ENCODE measurements at places on chromosomes 1 and 21.

GRCh38 chr1:46526691-46527291, 24.7 kb downstream of the KNCN start:
- DNase-seq = no peak

DNA sequence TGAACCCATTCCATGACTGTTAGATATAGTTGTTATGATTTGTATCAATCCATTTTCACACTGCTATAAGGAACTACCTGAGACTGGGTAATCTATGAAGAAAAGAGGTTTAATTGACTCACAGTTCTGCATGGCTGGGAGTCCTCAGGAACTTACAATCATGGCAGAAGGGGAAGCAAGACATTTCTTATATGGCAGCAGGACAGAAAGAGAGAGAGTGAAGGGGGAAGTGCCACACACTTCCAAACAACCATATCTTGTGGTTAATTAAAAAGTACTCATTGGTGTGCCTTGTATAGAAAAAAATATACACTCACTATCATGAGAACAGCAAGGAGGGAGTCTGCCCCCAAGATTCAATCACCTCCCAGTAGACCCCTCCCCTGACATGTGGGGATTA, 137.6 kb upstream of the NBPF11 start:
- no peak for DNase-seq

GRCh38 chr1:193069748-193070385, 10.5 kb downstream of the RO60 start:
- DNase-seq = no peak

DNA sequence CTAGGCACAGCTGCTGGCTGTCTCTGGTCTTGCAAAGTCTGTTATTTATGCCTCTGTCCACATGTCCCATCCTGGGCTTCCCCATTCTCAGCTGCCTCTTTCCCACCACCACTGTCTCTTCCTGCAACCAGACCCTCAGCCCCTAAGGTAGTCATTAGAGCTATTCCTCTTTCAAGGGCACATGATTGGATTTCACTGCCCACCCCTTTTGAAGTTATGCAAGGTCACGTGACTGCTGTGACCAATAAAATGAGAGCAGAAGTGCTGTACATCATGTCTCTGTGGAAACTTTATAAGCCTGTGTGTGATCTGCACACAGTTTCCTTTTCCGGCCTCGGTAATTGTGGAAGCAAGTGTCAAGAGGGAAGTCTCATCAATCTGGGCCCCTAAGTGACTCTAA, 136.6 kb upstream of the HMGB4 start:
- DNase-seq = no peak

- no peak for DNase-seq
These were observed 28.9 kb upstream of the LYPLAL1 start for GRCh38 chr1:219144658-219145315.

DNA sequence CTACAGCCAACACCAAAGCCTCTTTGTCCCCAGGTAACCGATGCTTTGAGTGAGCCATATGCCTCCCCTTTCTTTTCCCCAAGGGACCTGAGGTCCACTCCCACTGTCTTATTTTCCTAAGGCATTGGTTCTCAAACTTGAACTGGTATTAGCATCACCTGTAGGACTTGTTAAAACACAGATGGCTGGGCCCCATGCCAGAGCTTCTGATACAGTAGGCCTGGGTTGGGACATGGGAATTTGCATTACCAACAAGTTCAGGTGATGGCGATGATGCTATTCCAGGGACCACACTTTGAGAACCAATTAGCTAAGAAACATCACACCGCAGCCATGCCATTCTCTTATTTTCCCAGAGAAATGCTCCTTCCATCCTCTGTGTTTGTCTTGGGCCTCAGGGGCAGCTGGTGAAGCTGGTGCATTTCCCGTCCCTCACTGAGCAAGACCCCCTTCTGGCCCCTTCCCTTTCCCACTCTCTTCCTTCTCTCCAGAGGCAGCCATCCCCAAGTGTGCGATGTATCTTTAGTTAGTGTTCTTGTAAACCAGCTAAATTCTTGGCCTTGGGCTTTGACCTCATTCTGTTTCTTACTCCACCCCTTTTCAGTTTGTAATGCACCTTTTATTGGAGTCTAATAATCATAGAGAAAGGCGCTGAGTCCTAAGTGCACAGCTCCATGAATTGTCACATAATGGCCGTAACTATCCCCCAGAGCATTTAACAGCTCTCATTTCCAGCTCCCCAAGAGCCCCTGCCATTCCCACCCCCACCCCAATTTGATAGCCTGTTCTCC, 14.2 kb upstream of the TTC22 start:
- no peak for DNase-seq

- DNase-seq = no peak
These were observed 26.2 kb downstream of the KIF1B start for GRCh38 chr1:10236405-10237156.

- DNase-seq = no peak
These were observed 34.3 kb upstream of the RAP1GAP start for GRCh38 chr1:21703318-21703963.

DNA sequence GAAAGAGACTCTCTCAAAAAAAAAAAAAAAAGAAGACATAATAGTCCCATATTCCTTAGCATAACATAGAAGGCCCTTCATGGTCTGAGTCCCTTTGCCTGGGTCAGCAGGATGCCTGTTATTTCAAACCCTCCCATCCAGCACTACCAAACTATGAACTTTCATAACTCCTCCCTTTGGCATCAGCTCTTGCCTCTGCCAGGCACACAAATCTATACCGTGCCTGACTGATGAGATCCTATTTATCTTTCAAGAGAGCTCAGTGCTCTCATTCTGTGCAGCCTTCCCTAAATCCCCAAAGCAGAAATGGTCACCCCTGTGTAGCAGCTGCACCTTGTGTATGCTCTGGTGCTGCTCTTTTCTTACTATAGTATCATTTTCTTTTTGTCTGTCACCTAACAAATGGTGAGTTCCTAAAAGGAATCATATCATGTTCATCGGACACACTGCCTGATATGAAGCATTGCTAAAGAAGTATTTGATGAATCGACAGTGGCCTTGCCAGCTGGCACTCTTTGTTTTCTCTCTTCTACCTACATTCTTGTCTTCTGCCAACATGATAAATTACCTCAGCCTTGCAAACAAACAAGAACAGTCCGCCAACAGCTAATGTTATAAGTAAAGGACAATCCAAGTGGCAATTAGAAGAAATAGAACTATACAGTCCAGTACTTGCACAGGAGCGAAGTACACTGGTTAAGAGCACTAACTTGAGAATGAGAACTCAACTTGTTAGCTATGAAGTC, 29.9 kb downstream of the FMO4 start:
- DNase-seq = no peak

- no peak for DNase-seq
These were observed 398.4 kb downstream of the ZP4 start for GRCh38 chr1:237492359-237492758.

DNA sequence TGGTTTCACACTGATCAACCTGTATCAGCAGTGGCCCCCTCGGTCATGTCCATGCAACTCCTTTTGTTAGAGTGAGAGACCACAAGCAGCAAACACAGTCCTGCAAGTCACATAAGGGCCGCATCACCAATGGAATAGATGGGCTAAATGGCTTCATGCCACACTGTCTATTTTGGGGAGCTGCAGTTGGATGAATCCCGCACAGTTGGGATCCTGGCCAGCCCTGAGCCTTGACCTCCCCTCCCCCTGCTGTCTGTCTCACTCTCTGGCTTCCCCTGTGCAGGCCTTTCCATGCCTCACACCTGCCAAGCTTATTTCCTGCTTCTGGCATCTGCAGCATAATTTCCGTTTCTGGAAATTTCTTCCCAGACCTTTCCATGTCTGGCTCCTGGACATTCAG, 57.0 kb downstream of the CNIH3 start:
- no peak for DNase-seq

DNA sequence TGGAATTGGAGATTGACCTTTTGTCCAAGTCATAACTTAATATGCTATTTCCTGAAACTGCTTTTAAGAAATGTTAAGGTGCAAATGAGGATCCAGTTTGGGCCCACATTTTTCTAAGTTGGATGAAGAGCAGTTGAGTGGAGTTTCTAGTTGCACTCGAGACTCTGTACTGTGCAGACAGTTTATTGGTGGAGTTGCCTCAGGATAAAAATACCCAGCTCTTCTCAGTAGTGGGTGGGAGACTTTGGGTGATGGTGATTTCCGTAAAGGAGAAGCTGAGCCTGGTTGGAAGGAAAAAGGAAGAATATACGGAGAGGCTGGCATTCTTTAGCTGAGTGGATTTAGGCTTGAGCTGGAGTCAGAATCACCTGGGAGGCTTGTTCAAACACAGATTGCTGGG, 49.9 kb downstream of the CAMTA1 start:
- no peak for DNase-seq

- no peak for DNase-seq
These were observed 58.6 kb downstream of the DDR2 start for GRCh38 chr1:162690672-162691434.

DNA sequence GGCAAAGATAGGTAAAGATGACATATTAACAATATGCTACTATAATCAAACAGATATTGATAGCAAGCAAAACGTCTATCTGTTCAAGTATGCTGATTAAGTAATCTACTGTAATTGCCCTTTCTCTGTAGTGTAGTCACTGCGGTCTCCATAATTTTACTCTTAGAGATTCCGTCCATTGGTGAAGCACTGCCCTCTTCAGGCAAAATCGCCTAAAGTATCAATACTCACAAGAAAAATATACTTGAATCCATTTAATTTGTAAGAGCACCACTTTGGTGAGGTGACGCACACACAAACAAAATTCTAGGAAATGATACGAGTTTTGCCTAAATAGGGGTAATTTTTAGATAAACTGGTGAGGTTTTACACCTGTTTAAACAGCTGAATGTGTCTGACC, 434.6 kb upstream of the CHRM3 start:
- DNase-seq = no peak

- DNase-seq = no peak
These were observed 105.3 kb downstream of the MAST2 start for GRCh38 chr1:45908611-45909140.

DNA sequence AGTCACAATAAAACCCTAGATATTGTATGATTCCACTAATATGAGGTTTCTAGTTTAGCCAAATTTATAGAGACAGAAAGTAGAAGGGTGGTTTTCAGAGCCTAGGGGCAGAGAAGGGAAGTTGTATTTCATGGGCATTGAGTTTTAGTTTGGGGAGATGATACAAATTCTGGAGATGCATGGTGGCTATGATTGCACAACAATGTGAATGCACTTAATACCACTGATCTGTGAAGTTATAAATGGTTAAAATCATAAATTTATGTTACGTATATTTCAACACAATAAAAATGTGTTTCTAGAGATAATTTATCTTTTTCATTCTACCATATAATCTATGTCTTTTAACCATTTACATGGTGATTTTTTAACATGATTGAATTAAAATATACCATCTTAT, 779.3 kb upstream of the BRINP3 start:
- no peak for DNase-seq

- no peak for DNase-seq
These were observed 124.8 kb upstream of the GRIK3 start for GRCh38 chr1:37159102-37159501.

DNA sequence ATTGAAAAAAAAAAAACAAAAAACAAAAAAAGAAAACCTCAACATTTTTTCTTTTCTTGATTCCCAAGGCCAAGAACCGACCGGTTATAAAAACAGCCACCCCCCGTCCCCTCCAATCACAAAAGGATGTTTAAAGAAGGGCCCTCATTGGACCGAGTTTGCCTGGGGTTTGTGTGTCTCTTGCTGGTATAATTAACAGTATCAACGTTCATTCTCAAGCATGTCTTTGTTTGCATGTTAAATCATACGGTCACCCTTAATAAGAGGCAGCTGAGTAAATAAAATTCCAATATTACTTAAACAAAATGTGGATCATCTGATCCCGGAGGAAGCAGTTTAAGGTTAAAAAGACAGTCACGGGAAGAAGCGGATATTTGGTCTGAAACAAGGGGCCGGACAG, 201.1 kb downstream of the PRDM2 start:
- DNase-seq = no peak

GRCh38 chr1:101748077-101748476, 248.6 kb downstream of the OLFM3 start:
- DNase-seq = no peak

GRCh38 chr1:15350151-15350550, 59.5 kb upstream of the EFHD2 start:
- DNase-seq = no peak

DNA sequence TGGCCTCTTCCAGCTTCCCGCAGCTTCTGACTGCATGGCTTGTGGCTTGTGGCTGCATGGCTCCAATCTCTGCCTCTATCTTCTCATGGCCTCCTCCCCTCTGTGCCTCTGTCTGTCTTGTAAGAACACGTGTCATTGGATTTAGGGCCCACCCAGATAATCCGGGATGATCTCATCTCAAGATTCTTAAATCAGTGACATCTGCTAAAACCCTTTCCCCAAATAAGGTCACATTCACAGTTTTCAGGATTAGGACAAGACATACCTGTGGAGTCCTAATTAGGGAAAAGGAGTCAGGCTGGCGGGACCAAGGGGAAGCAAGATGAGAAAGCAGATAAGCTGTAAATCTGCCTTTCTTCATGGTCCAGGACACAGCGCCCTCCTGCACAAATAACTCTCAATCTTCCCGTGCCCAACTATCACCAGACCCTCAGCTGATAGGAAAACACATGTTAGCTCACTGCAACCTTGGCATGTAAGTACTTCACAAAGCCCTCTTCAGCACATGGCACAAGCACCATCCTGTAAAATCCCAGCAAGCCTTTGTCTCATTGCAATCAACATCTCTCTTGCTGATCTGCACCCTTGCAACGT, 82.2 kb downstream of the SPSB1 start:
- no peak for DNase-seq

DNA sequence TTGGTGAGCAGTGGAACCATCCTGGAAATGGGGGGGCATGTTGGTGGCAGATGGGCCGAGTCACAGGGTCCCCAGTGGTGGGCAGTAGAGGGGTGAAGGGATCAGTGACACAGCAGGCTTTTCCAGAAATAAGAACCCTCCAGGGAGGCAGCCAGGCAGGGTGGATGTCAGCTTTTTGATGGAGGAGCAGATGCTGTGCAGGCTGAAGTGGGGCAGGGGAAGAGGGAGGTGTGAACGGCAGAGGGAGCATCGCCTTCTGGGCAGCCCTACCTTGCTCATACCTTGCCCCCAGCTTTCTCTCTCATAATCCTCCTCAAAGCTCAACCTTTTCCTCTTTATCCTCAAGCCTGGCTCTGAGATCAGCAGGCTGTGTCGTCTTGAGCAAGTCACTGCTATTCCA, 131.8 kb upstream of the IPO9 start:
- no peak for DNase-seq

GRCh38 chr1:86487811-86488141, 19.0 kb downstream of the CLCA1 start:
- DNase-seq = no peak

DNA sequence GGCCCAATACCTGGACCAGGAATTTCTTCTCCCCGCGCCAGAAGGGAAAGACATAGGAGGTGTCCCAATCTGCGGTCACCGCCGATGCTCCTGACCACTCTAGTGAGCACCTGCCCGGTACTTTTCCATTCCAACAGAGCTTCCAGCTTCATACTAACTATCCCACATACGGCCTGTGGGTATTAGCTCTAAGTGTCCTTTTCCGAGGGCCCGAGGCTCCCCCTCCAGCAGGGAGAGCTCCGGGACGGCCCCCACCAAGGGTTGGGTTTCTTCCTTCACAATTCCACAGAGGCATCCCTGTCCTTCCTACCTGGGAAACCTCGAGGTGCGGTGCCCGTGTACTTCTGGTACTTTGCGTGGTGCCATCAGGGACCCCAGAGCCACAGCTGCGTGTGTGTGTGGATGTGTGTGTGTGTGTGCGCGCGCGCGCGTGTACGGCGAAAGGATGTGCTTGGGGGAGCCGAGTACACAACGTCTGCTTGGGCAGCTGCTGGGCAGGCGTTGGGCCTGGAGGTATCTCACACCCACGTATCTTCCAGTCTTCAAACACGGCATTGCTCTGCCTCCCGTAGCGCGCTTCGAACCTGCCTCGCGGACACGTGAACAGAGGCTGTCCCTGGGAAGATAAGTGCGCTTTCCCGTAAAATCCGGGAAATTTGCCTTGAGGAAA, 2.4 kb upstream of the SIM2 start:
- no peak for DNase-seq
